K562 (cell line): ENCODE measurements at places on chromosomes 7 and 10. TPM values are rescaled to one million over a fixed set of nuclear protein-coding genes. Genes with fewer than 3 reads are reported as not detected.

Gene CFAP69
- polyA plus RNA-seq: 1.5 and 5.1 TPM in 2 replicates

Gene NME8
- not detected in 2 replicates for polyA plus RNA-seq

Gene TMEM176B
- polyA plus RNA-seq: 0.19 TPM in 1 of 2 replicates, not detected in the other

Gene RBM17
- polyA plus RNA-seq: 139 and 141 TPM in 2 replicates

Gene SNX10
- 6.9 and 7.3 TPM in 2 replicates for polyA plus RNA-seq

Gene IL6
- 1.2 and 2.2 TPM in 2 replicates for polyA plus RNA-seq

Gene PBLD
- 2.7 and 2.9 TPM in 2 replicates for polyA plus RNA-seq

Gene IFIT1B
- polyA plus RNA-seq: not detected in 2 replicates

Gene RPEL1
- polyA plus RNA-seq: not detected in 2 replicates

Gene FZD8
- 0.13 and 0.43 TPM in 2 replicates for polyA plus RNA-seq

Gene EN2
- polyA plus RNA-seq: 0.04 and 0.07 TPM in 2 replicates

Gene SPDYE6
- polyA plus RNA-seq: not detected in 2 replicates

Gene TUBB8
- polyA plus RNA-seq: not detected in 2 replicates

Gene ZNF804B
- not detected in 2 replicates for polyA plus RNA-seq

Gene CBLL1
- polyA plus RNA-seq: 14.8 and 15.7 TPM in 2 replicates

Gene ANKRD30A
- not detected in 2 replicates for polyA plus RNA-seq

DNA sequence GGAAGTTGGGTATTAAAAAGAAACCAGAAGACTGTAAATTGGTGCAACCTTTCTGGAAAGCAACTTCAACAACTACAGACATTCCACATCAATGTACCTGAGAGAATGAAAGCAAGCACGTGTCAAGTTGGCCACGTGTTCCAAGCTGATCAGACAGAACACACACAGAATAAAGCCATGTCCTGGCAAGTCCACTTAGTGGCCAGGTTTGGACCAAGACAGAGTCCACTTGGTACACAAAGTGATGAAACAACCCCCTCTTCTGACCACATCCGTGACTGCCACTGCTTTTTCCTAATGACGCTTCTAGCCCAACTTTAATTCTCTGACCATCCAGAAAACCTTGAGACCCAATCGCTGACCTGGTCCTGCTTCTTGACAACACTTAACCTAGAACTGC lies 109.4 kb downstream of the ABLIM1 start:
- DNase-seq: peak; percentile 7

GRCh38 chr7:122248472-122248871 lies 56.1 kb downstream of the FEZF1 start:
- no peak for DNase-seq

DNA sequence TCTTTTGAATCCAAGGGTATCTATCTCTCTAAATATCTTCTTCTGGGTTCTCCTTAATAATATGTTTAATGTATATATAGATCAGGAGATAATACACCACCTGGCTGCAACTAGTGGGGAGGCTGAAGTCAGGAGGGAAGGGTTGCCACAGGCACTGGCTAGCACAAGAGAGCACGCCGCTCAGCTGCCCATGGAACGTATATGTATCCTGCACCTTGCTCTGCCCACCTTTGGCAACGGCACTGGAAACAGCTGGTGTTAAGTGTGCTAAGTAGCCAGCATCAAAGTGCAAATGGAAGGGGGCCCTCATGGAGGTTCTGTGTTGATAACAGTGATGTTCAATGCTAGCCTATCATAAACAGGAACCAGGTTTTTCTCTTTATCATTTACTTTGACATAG lies 49.8 kb upstream of the FAM133B start:
- DNase-seq: no peak

- peak; percentile 88 for DNase-seq
Measured at GRCh38 chr7:101094791-101095375, 9.6 kb downstream of the TRIM56 start.

- DNase-seq: no peak
Measured at GRCh38 chr7:155737590-155737989, 74.7 kb downstream of the SHH start.

GRCh38 chr7:134450294-134451000 lies 8.5 kb downstream of the AKR1B1 start:
- no peak for DNase-seq

- DNase-seq: no peak
Measured at GRCh38 chr7:154976844-154977243, 26.1 kb downstream of the PAXIP1 start.

DNA sequence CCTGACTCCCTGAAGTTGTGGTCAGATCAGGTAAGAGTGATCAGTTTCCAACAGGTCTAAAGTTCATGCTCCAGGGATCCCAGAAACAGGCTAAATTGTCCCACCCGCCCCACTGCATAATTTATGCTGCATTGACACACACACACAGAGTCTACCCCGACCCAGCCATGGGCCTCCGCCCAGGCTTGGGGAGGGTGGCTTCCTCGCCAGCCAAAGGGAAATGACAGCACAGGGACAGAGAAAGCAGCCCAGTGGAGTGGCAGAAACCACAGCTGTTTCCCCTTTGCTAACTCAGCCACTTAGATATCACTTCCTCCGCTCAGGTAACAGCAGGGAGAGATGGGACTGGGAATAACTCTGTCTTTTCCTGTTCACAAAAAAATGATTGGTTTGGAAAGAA lies 9.4 kb downstream of the SH3PXD2A start:
- DNase-seq: no peak

DNA sequence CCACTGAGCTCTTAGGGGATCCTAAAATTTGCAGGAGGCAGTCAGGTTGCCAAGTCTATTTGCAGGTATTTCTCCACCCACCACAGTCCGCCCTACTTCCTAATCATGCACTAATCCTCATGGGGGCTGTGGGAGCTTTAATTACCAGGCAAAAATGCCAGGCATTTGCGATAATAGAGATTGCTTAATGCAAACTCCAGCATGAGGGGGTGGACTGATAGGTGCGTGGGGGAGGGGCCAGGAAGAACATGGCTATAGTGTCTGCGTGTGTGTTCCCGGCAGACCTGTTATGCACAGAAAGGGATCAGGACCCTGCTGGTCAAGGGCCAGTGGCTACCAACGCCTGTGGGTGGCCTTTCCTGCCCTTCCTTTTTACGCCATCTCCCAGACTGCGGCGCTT lies 15.6 kb upstream of the AQP1 start:
- no peak for DNase-seq

GRCh38 chr10:102745157-102745556 lies 1.4 kb downstream of the WBP1L start:
- no peak for DNase-seq

GRCh38 chr7:129176916-129177710 lies 11.3 kb upstream of the SMO start:
- no peak for DNase-seq

- DNase-seq: no peak
Measured at GRCh38 chr10:3031490-3031889, 35.9 kb upstream of the PFKP start.

- DNase-seq: no peak
Measured at GRCh38 chr10:51080311-51081006, 6.2 kb downstream of the PRKG1 start.

GRCh38 chr10:106609470-106610266 lies 554.8 kb downstream of the SORCS1 start:
- DNase-seq: peak; percentile 4

GRCh38 chr7:45293295-45293942 lies 135.8 kb downstream of the RAMP3 start:
- no peak for DNase-seq

DNA sequence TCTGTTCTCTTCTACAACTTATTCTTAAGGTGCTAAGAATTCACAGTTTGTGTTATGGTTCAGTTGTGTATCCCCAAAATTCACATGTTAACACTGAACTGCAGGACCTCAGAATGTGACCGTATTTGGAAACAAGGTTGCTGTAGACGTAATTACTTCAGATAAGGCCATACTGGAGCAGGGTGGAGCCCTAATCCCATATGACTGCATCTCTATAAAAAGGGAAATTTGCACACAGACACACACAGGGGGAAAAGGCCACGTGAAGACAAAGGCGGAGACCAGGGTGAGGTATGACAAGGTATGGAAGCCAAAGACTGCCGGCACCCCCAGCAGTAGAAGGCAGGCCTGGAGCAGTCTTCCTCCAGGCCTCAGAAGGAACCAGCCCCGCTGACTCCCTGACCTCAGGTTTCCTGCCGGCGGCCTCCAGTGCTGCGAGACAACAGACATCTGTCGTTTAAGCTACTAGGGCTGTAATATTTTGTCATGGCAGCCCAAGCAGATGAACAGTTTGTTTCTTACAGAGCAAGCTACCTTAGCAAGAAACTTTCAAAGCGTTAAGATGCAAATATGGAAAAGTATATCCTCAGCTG lies 98.7 kb downstream of the PROSER2 start:
- DNase-seq: no peak

GRCh38 chr7:9201928-9202327 lies 768.5 kb downstream of the NXPH1 start:
- DNase-seq: no peak

- no peak for DNase-seq
Measured at GRCh38 chr10:123965973-123966895, 74.6 kb upstream of the CPXM2 start.

DNA sequence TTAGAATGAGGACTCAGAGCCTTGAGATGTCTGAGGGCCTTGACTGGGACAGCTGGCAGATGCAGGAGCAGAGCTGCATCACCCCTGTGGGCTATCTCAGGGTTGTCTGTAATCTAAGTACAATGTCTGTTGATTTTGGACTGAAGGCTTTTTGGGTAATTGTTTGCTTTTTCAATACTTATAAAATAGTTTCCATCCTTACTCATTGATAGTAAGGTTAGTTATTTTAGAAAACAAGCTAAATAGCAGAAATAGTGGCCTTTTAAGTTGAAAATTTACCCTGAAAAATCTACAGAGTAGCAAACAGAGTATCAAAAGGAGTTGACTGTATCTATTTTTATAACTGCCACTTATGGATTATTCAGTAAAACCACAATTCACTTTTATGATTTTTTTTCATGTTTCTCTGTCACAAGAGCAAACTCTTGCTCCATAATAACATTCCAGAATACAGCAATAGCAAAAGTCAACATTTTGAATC lies 179.7 kb downstream of the CFTR start:
- no peak for DNase-seq

GRCh38 chr7:98909487-98909886 lies 31.2 kb downstream of the TRRAP start:
- no peak for DNase-seq

GRCh38 chr10:104100795-104101194 lies 15.1 kb upstream of the COL17A1 start:
- no peak for DNase-seq

GRCh38 chr10:126598009-126598408 lies 72.5 kb downstream of the C10orf90 start:
- peak; percentile 14 for DNase-seq

DNA sequence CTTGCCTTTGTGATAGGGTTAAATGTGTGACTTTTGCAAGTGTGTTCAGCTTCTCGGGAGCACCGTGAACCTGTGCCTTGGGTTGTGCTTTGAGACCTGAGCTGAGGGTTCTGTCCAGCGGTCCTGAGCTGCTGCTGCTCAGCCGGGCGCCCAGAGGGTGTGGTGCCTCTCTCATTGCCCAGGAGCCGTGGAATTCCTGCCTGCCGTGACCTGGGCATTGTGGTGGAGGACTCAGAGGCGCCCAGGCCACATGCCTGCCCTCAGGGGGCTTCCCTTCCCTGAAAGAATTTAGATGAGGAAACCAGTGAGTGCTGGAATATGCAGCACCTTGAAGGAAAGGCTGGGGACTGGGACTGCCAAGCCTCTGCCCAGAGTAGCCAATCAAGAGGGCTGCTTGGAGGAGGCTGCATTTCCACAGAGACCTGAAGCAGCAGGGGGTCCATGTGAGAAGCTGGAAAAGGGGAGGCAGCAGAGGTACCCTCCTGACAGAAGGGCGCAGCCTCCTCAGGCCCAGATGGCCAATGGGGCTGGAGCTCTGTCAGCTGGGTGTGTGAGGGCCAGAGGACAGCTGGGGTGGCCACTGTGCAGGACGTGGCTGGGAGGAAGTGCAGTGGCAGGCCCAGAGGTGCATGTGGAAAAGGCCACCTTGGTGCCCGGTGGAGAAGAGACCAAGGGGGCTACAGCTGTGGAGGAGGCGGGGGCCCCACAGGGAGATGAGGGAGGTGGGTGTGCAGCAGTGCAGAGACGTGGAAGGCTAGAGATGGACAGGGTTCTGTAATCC lies 107.3 kb downstream of the NKX6-2 start:
- no peak for DNase-seq

GRCh38 chr10:13717936-13718772 lies 131.4 kb downstream of the PRPF18 start:
- DNase-seq: no peak

GRCh38 chr10:48938990-48939536 lies 577 bp downstream of the LRRC18 start:
- DNase-seq: no peak

DNA sequence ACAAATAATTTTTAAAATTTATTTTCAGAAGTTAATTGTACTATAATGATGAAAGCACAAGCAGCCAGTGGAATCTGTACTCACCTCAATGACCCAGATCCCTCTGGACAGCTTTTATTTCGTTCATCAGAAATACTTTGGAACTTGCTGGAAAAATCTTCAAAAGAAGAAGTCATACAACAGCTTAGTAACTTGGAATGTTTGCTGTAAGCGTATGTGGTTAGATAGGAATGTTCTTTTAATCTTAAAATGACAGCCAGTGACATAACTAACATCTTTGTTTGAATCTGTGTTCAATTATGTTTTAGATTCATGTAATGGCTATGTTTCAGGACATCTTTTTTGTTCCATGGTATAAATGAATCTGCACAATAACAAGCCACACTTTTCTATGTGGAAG lies 26.8 kb downstream of the CFAP69 start:
- DNase-seq: no peak

DNA sequence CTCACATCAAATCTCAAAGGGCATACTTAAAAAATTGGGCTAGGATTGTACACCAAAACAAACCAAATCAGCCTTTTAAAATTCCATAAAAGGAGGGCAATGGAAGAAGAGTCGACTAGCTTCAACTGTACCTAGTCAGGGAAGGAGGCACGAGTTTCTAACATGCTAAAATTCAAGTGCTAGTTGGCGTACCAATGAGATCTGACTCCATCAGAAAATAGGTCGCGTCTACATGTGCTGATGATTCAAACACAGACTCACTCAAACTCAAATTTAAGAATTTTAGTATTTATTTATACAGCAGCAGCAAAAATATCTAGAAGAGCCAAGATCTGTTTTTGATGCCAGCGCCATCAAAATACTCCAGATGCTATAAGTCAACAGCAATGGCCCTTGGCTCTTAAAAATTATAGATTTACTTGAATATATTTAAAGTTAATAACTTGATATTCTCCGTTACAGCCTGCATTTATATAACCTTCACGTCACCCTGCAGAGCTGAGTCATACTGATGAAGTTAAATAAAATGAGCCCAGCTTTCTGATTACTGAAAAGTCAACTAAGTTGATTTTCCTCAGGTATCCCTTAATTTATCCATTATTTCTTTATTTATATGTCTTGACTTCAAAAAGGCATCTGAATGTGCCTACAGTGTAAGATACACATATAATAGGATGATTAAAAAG lies 302.1 kb upstream of the IMMP2L start:
- no peak for DNase-seq

DNA sequence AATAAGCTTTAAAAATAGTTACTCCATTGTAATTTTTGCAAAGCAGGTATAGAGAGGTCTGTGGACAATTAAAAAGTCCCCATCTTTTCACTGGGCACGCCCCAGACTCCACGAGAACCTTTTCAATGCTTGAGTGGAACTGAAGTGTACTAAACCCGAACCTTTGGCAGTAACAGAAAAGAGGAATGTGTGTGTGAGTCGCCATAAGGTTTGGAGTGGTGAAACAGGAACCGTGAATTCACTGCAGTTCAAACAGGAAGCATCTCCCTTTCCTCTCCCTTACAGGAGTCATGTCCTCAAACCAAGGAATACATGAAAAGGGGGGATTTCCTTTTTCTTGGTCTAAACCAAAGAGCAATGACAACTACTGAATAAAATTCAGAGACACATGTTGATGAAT lies 23.2 kb downstream of the NDUFB2 start:
- DNase-seq: no peak
